ENCODE measurements at places on chromosomes 12 and 14. TPM values are rescaled to one million over a fixed set of nuclear protein-coding genes. Genes with fewer than 3 reads are reported as not detected.

DNA sequence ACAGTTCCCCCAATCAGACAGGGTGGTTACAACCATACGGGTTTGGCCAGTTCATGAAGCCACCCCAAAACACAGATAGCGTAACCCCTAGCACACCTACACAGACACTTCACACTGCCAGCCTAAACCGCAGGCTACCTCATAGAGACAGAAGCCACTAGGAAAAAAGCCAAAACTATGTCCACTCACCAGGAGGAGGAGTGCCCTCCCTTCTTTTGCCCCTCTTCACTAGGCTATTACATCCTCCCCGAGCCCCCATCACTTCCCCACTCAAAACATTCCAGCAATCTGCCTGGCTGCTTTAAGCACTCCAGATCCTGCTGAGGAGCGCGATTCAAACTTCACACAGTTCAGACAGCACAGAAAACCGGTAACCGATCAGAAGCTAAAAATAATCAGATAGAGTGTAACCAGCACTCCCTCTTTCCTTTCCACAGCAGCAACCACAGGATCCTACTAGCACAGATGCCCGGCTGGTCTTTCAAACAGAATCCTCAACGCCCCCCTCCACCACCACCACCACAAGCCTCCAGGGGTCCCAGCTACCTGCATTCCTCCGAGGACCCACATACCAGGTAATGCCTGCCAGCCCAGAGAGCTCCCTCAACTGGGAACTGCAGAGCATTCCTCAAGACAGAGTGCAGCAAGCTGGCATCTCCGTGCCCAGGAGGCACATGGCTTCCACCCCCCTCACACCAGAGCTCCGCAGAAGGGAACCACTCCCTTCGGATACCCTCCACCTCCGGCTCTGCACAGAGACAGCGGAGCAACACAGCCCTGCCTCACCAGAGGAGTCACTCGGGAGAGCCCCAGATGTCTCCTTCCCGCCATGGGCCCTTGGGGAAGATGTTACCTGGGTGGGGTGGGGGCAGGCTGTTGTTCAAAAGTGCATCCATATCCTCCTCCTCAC is 1.5 kb downstream of the CHD4 start:
- H3K4me1 ChIP-seq = peaks cover 35% of the 10 kb centered on the region
- H3K27ac ChIP-seq = peak overlapping the region; percentile 53
- peaks cover 25% of the 10 kb centered on the region for H3K36me3 ChIP-seq
- H3K27me3 ChIP-seq = no peaks in the 10 kb centered on the region
- no peak overlapping the region for H3K4me3 ChIP-seq
- DNase-seq = peak; percentile 13

- no peaks in the 10 kb centered on the region for H3K27me3 ChIP-seq
- H3K4me1 ChIP-seq = peaks cover 32% of the 10 kb centered on the region
- DNase-seq = no peak
- no peak overlapping the region for H3K4me3 ChIP-seq
- peaks cover 4% of the 10 kb centered on the region for H3K36me3 ChIP-seq
- H3K27ac ChIP-seq = no peak overlapping the region
Observed at GRCh38 chr12:1330477-1330827, 263.9 kb downstream of the FBXL14 start.

DNA sequence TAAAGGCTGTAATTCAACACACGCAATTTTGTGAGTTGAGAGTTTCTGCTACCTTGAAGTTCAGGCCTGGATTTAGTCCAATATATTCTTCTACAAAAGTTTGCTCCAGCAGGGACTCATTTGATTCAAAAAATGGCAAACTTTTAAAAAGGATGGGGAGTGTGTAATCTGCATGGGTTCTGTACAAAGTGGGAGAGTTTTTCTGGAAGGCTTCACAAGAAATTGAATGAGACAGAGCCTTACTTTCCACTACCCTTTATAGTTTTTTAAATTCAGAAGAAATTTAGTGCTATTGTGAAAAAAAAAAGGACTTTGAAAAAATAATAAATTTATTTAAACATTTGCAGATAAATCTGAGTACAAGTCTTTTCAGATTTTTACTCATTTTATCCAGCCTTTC is 116.9 kb downstream of the METTL25 start:
- H3K4me3 ChIP-seq = no peak overlapping the region
- H3K27ac ChIP-seq = no peak overlapping the region
- H3K27me3 ChIP-seq = no peaks in the 10 kb centered on the region
- H3K4me1 ChIP-seq = peaks cover 13% of the 10 kb centered on the region

GRCh38 chr12:79524507-79525148 is 166.1 kb downstream of the PAWR start:
- no peak overlapping the region for H3K27ac ChIP-seq
- no peaks in the 10 kb centered on the region for H3K27me3 ChIP-seq
- H3K4me3 ChIP-seq = no peak overlapping the region

DNA sequence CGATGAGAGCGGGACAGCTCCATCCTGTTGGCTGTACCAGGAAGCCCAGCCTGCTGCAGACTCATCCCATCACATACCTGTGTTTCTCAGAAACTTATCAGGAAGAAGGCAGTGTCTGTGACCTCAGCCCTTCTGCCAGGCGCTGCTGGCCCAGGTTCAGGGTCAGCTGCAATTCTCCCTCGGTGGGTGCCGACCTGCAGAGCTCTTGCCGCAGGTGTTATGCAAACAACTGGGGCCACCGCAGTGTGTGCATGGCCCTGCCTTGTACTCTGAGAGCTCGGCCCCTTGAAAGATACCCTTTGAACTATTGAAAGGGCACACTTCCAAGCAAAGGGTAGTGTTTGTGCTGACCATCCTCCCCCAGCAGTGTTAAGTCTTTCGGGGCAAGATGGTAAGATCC is 322.2 kb upstream of the DIO3 start:
- no peak overlapping the region for H3K4me3 ChIP-seq
- H3K27me3 ChIP-seq = no peaks in the 10 kb centered on the region

- peaks cover 8% of the 10 kb centered on the region for H3K4me1 ChIP-seq
- H3K27me3 ChIP-seq = no peaks in the 10 kb centered on the region
Observed at GRCh38 chr12:91127306-91127705, 16.0 kb upstream of the LUM start.

DNA sequence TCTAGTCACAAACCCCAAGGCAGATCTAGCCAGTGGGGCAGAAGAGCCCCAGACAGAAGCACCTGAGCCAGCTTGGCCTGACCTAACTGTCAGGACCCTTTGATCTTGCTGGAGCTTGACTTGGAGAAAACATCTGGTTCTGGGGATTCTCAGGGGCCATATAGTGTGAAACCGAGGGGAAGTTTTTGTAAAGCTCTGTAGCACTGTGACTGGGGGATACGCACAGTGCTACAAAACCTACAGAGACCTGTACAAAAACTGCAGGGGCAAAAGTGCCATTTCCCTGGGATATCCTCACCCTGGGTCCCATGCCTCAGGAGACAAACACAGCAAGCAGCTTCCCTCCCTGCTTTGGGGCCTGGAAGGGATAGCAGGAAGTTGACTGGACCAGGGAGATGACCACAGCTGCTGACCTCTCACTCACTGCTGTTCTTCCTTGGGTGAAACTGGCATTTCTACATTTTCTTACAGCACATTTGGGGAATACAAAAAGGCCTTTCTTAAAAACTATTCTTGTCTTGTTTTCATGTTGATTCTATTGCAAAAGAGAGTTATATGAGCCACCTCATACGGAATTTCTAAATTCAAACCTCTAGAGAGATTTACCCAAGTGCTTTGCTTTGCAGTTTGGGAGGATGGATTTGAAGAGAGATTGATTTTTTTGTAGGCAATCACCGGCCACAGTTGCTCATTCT is 140.0 kb downstream of the DAD1 start:
- no peaks in the 10 kb centered on the region for H3K36me3 ChIP-seq
- DNase-seq = peak; percentile 19
- H3K4me3 ChIP-seq = no peak overlapping the region

DNA sequence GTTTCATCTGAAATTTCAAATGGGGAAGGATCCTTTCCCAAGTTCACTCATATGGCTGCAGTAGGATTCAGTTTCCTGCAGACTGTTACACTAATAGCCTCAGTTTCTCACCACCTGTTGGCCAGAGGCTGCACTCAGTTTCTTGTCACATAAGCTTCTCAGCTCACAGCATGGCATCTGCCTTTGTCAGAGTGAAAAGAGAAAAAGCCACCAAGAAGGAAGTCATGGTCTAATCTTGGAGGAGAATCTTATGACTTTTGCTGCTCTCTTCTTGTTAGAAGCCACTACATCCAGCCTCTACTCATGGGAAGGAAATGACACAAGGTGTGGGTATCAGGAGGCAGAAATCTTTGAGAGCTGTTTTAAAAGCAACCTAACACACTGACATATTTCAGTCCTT is 39.4 kb upstream of the BTG1 start:
- DNase-seq = no peak
- H3K36me3 ChIP-seq = no peaks in the 10 kb centered on the region
- H3K27me3 ChIP-seq = no peaks in the 10 kb centered on the region
- no peak overlapping the region for H3K4me3 ChIP-seq

- DNase-seq = no peak
- no peaks in the 10 kb centered on the region for H3K36me3 ChIP-seq
- H3K27ac ChIP-seq = no peak overlapping the region
- H3K27me3 ChIP-seq = peaks cover 12% of the 10 kb centered on the region
- H3K4me3 ChIP-seq = no peak overlapping the region
Observed at GRCh38 chr14:99312106-99312505, 40.1 kb upstream of the BCL11B start.

- no peak for DNase-seq
- H3K4me1 ChIP-seq = peaks cover 37% of the 10 kb centered on the region
- H3K27me3 ChIP-seq = no peaks in the 10 kb centered on the region
- no peak overlapping the region for H3K4me3 ChIP-seq
Observed at GRCh38 chr14:34237081-34237480, 225.0 kb downstream of the SPTSSA start.

- no peak overlapping the region for H3K4me3 ChIP-seq
- H3K36me3 ChIP-seq = no peaks in the 10 kb centered on the region
- H3K27me3 ChIP-seq = no peaks in the 10 kb centered on the region
- H3K4me1 ChIP-seq = no peaks in the 10 kb centered on the region
- peak; percentile 9 for DNase-seq
Observed at GRCh38 chr12:128644664-128645296, 179.0 kb downstream of the SLC15A4 start.

GRCh38 chr12:88132392-88132791 is 9.5 kb downstream of the CEP290 start:
- H3K4me3 ChIP-seq = no peak overlapping the region
- H3K27ac ChIP-seq = no peak overlapping the region

- H3K27ac ChIP-seq = no peak overlapping the region
- H3K4me3 ChIP-seq = no peak overlapping the region
- no peaks in the 10 kb centered on the region for H3K4me1 ChIP-seq
- peaks cover 21% of the 10 kb centered on the region for H3K27me3 ChIP-seq
Observed at GRCh38 chr14:78253986-78254385, 83.8 kb downstream of the NRXN3 start.

- H3K4me1 ChIP-seq = no peaks in the 10 kb centered on the region
- DNase-seq = no peak
- H3K4me3 ChIP-seq = no peak overlapping the region
- peaks cover 10% of the 10 kb centered on the region for H3K36me3 ChIP-seq
- no peak overlapping the region for H3K27ac ChIP-seq
Observed at GRCh38 chr14:81465507-81466228, 65.5 kb upstream of the STON2 start.

GPRC5D gene
- total RNA-seq = not detected

HVCN1 gene
- total RNA-seq = 0.71 TPM

ANKS1B gene
- 1.5 TPM for total RNA-seq

NPAS3 gene
- not detected for total RNA-seq

PRIM1 gene
- total RNA-seq = 39.7 TPM

COX8C gene
- not detected for total RNA-seq

ADAMTS20 gene
- not detected for total RNA-seq
